Activated CD8-positive, alpha-beta memory T cell treated with anti-CD3 and anti-CD28 coated beads for 4 hours (primary cell): ENCODE measurements at places on chromosomes 3 and 15.

DNA sequence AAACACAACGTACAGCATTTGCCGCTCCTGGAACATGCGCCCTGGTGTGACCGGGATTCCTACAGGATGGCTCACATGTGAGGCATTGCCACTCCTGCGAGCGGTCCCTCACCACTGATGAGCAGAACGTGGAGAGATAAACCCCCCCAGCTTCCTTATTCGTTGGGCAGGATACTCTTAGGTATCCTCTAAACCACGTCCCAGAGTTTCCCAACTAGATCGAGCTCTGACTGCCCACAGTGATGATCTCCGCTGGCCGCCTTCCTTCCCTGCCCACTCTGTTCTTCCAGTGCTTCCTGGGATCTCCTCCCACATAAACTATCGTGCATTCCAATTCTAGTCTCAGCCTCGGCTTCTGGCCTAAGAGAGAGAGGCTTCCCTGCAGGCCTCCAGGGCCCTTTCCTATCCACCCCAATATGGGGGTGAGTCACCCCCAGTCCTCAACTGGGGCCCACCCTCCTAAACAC is 91.8 kb downstream of the TOP2B start:
- no peak for DNase-seq

DNA sequence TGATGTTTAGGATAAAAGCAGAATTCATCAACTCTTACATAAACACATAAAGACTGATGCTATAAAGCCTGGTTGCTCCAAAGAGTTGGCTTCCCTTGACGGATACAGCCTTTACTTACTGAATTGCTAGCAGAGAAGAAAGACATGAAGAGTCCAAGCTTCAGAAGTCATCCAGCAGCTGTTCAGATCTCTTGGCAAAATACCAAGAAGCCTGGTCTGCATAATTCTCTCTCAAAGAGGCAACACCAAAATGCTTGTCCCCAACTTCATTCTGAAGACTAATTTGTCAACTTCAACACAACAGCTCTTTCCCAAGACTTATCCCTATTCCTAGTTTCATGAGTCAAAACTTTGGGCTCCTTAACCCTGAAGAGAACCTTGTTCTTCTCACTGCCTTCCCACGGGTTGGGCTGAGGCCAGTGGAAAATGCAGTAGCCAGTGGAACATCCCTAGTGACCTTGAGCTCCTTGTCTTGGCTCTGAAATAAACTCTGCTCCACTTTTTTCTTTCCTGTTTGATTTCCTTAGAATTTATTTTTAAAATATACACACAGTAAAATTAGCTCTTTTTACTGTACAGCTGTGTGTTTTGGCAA is 119.2 kb upstream of the THBS1 start:
- DNase-seq, result no peak

DNA sequence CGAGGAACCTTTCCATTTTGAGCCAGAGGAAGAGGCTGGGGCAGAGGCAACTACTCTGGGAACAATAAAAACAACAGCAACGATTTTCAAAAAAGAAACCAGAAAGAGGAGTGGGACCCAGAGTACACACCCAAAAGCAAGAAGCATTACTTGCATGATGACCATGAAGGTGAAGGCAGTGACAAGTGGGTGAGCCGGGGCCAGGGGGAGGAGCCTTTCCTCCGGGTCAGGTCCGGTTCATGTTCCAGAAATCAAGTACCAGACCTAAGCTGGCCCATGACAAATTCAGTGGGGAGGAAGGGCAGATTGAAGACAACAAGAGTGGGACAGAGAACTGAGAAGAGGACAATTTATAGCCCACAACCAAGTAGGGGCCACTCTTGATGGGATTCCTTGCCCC is 77.2 kb upstream of the STT3B start:
- DNase-seq, result no peak

DNA sequence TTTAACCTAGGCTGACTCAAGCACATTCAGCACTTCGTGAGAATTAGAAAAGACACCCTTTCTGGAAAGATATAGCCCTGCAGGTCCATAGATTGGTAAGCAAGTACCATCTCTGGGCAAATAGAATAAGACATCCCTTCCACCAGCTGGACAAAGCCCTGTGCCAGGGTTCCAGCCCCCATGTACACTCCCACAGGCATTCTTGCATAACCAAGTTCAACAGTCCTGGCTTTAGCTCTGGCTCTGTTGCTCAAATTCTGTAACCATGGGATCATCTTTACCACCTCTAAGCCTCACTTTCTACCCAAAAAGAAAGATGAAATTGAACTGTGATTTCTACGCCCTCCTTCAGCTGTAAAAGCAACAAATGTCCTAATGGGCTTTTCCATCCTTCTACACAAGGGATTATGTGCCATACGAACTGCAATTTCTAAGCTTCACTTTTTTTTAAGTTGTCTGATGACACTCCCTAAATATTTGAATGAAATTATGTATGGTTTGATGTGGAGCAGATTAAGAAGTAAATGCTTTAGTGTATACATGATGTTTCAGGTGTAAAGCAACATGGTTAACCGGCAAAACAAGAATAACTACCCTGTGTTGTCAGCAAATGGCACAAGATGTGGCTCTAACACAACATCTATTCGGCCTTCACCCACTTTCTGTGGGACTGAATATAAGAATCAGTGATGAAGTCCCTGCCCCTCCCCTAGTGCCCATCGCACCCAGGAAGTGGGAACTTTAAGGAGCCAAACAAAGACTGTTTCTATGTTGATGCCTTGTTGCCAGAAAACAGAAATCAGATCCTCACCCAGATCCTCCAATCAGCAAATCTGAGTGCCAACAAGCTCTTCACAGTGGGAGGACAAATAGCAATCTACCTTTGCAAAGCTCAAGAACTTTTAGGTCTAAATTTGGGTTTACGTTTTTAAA is 165.7 kb downstream of the P3H2 start:
- no peak for DNase-seq

DNA sequence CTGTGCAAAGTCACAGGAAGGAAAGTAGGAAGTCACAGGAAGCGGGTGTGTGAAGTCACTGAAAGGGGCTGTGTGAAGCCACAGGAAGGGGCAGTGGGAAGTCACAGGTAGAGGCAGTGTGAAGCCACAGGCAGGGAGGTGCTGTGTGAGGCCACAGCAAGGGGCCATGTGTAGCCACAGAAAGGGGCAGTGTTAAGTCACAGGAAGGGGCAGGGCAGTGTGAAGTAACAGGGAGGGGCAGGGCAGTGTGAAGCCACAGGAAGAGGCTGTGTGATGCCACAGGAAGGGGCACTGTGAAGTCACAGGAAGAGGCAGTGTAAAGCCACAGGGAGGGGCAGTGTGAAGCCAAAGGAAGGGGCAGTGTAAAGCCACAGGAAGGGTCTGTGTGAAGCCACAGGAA is 36.5 kb downstream of the GASK1A start:
- DNase-seq, result no peak

- DNase-seq, result no peak
Observed at GRCh38 chr3:102183623-102184022, 251.2 kb upstream of the ZPLD1 start.

DNA sequence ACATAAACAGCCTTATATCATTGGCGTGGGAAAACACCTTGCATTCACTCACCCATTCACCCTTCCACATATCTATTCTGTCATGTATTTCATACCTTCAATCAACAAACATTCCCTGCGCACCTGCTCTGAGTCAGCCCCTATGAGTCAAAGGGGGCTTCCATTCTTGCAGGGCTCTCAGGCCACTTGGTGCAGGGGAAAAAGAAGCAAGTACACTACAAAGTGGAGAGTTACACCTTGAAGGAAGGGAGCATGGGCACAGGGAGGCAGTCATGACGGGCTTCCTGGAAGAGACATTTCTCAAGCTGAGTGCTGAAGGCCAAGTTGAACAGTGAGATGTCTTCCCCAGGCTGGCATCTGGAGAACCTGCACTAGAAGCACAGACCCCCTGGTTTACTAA is 4.6 kb upstream of the AMOTL2 start:
- DNase-seq, result no peak

GRCh38 chr3:129211345-129211744 is 27.6 kb upstream of the CNBP start:
- no peak for DNase-seq

GRCh38 chr3:194300382-194300758 is 50.8 kb downstream of the CPN2 start:
- DNase-seq, result no peak

DNA sequence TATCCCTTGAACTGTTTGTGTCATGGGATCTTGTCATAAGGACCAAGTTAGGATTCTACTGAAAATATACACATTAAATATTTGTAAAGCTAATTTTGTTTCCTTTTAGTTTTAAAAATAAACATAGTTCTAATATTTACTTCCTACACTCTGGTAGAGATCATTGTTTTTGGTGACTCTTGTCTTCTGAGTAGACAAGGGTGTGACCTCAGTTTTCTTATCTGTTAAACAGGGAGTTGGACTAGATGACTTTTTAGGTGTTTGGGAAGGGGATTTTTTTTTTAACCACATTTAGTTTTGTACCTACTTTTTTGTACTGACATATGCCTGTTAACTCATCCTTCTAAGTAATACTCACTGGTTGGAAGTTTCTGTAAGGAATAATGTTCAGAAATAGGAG is 30.8 kb downstream of the PLS1 start:
- no peak for DNase-seq

DNA sequence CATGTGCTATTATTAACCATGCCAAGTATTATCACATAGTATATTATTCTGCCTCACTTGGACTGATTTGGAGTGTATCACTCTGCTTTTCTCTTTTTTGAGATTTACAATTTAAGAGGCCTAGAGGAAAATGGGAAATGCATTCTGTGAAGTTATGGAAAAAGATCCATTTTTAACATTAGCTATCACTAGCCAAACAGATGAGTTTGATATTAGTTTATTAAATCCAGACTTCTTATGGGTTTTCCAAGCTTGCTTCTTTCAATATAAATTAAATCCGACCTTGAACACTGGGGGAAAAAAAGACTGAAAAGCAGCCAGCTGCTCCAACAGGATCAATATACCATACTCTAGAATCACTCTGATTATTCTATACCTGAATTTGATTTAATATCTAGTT is 30.1 kb upstream of the PLOD2 start:
- no peak for DNase-seq

DNA sequence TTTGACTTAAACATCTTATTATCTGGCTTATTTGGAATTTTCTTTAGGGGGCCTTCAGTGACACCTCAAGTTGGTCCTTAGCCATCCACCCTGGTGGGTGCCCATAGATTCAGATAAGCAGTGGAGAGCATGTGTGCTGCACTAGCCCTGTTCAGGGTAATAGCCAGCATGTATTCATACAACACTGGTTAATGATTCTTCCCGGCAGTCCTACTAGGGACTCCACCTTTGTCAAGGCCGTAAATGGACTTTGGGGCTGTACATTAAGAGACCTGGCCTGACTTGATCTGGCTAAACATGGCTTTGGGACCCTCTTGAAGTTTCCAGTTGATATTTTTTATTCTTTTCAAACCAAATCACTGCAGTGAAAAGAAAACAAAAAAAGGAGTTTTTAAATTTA is 125.8 kb downstream of the PTPRG start:
- no peak for DNase-seq

DNA sequence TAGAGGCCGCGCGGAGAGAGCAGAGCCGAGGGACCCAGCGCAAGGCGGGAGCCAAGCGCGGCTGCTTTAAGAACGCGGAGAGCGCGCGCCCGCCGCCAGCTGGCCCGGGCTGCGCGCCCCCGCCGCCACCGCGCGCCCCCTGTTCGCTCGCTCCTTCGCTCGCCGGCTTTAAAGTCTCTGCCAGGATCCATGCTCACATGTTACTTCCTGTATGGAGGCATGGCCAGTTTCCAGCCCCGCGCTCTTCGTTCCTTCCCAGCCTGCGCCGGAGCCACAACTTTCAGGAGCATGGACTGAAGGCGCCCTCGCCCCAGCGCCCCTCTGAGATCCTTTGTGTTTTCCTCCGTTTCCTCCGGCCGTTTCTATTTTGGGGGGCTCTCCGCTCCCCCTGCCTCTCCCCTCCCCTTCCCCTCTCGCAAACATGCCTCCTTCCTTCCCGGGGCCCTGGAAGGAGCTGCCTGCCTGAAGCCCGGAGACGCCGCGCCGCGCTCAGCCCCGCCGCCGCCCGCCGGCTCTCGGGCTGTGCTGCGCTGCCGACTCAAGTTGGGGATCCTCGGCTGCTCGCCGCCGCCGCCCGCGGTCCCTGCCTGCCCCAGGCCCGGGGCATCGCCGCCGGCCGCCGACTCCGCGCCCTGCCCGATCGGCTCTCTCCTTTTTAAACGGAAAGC is at the start of gene PTPRG:
TSS of gene PTPRG (plus strand) at position 198 of the 668 bp plus-strand sequence. CDS start 717 bp downstream, outside the sequence.
- DNase-seq, result no peak

DNA sequence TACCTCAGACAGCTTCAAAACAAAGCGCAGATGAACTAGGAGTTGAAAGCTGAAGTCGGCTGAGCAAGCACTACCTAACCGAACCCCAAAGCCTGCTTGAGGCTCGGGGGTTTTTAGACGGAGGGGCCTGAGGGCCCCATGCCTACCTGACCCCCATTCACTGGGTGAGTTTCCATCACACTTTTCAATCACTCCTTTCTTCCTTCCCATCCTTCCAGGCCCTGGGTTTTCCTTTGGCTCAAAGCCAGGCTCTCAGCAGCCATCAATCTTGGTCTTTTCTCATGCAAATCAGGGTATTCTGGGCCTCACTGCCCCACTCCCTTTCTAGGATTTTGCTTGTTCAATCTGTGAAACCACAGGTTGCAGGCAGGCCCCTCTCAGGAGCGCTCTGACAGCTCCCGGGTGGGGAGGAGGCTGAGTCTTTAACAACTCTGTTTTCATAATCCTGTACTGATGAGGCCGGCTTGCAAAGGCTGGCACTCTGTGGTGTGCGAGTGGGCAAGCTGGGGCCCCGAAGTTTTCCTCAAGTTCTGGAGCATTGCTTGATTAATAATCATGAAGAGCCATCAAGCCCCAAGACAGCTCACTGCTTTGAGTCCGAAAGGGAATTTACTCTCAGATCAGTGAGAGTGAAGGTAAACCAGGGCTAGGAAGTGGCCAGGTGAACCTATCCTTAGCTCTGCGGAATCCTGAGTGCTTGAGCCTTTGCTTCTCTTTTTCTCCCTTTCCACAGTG is 97.6 kb downstream of the FRMD4B start:
- DNase-seq, result no peak

DNA sequence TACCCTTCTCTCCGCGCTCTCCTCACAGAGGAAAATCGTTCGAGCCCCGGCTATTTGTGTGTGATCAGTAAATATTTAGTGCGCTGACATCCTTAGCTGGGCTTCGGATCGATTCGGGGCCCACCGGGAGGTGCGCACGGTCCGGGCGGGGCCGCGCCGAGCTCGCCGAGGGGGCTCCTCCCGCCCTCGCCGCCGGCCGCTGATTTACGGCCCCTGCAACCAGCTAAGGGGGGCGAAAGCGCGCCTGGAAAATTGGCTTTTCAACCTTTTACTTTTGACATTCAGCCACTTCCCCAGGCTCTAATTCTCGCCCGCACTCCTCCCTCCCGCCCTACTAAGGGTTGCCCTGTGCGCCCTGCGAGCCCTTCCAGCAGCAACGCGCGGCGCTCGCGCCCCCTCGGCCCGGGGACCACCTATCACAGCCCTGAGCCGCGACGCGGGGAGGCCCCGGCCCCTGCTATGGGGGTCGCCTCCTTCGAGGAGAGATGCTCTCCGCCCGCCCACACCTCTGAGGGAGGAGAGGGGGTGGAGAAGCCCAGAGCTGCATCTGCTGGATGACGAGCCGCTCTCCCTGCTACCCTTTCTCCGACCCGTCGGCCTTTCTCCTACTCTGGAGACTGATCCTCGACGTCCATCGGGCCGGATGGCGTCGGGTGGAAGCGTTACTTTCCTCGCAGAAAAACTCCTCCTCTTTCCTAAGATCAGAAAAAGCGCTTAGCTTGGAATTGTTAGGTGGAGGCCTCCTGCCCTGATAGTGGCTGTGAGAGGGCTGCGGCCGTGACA is 7.8 kb upstream of the NR2F2 start:
- no peak for DNase-seq

- no peak for DNase-seq
Observed at GRCh38 chr3:161794551-161794950, 297.9 kb downstream of the OTOL1 start.

GRCh38 chr15:36373550-36373949 is 205.9 kb upstream of the CDIN1 start:
- no peak for DNase-seq
